ENCODE measurements at places on chromosomes 2 and 18. TPM values are rescaled to one million over a fixed set of nuclear protein-coding genes. Genes with fewer than 3 reads are reported as not detected.

- DNase-seq, result no peak
These were observed 171.8 kb downstream of the ASXL3 start for GRCh38 chr18:33749834-33750233.

GRCh38 chr2:122736279-122736678 lies 980.8 kb downstream of the TSN start:
- DNase-seq, result no peak

- DNase-seq, result peak; percentile 68
These were observed 18.3 kb downstream of the ASXL3 start for GRCh38 chr18:33596178-33596854.

DNA sequence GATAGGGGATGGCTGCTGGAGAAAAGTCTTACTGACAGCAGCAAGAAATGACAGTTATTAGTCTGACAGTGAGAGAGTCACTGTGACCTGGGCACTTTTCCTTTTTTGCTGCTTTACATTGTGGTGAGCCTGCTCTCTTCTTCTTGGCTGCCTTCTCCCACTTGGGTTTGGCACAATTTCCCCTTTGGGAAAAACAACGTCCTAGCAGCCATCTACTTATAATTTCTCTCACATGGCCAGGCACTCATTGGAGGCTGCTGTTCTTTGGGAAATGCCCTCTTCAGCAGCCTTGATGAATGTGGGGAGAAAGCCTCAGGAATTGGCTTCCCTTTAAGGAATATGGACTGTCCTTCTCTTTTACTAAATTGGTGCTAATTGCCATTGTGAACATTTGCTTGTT lies 60.4 kb upstream of the SLC1A4 start:
- DNase-seq, result no peak

DNA sequence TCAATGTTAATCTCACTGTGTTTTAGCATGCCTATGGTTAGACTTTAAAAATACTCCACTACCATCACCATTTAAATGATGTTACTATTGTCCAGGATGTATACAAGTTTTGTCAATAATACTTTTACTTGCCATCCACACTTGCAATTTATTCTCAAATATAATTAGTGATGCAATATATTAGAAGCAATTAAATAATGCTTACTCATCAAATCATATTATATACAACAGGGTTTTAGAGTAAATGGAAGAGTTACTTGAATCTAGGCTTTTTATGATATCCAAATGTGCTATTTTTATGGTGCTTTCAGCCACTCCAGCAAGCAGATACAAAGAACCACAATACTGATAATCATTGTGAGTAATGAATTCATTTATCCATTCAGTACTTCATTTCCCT lies 461.1 kb downstream of the TMEM182 start:
- no peak for DNase-seq

DNA sequence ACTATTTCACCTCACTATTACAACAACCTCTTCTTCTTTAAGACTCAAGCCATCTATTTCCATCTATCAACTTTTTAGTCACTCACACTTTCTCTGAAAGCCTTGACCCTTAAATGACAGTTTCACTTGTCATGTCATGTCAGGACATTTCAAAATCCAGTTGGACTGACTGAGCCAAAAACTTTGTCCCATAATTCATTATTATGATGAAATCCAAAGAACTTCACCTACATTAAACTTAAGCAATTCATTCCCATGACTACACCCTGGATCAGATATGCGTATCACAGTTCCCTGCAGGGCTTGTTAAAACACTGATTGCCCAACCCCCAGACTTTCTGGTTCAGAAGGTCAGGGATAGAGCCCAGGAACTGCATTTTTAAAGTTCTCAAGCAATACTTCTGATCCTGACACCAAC lies 26.5 kb downstream of the LDAH start:
- peak; percentile 12 for DNase-seq

DNA sequence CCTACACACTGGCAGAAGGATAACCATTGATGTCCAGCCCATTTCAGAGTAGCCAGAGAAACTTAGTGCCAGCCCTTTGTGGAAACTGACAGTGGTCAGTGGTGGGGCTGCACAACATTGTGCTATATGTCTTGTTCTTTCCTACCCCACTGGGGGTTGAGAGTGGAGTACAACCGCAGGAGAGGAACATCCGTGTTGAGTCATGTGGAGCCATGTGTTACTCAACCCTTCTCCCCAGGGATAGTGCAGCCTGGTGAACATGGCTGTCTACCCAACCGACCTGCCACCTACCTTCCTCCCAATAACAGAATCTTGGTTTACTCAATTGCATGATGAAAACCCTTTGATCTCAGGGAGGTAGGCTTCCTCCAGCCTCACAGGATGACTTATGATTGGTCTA lies 65.3 kb upstream of the MAPK4 start:
- no peak for DNase-seq

DNA sequence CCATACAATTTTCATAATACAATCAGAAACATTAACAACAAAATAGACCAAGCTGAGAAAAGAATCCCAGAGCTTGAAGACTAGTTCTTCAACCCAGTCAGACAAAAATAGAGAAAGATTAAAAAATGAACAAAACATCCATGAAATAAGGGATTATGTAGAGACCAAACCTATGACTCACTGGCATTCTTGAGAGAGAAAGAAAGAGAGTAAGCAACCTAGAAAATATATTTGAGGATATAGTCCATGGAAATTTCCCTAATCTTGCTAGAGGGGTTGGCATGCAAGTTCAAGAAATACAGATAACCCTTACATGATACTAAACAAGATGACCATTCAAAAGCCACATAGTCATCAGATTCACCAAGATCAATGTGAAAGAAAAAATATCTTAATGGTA lies 281.7 kb downstream of the CCDC85A start:
- DNase-seq, result no peak

DNA sequence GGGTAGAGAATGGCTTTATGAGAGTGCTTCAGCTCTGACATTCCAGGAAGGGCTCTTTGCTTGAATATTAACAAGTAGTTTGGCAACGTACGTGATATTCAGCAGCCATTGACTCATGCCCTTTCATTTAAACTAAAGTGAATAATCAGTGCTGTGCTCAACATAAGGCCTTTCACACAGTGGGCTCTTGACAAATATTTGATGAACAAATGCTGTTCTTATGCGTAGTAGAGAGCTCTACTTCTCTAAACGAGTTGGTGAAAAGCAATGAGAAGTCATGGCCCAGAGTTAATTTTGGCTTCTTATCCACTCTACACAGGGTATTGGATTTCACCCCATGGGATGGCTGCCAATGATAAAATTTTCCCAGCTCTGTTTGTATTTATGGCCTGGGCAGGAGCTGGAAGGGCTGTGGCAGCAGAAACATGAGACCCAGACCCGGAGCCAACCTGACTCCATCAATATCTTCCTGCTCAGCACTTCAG lies 338.9 kb downstream of the CCDC85A start:
- peak; percentile 2 for DNase-seq

DNA sequence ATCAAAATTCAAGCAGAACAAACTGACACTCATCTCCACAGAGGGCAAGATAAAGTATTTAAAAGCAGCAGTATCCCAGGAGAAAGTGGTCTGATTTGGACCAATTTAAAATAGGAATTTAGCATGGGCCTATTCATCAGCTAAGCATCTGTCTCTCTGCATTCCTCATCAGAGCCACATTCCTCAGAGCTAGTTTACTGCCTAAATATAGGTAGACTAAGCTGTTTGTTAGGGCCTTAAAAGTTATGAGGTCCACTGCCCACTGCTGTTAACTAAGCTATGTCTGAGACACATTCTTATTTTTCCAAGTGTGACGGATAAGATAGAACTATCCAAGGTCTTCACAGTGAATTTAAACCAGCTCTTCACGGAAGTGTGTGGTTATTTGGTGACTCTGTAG lies 17.6 kb downstream of the NEB start:
- no peak for DNase-seq

DNA sequence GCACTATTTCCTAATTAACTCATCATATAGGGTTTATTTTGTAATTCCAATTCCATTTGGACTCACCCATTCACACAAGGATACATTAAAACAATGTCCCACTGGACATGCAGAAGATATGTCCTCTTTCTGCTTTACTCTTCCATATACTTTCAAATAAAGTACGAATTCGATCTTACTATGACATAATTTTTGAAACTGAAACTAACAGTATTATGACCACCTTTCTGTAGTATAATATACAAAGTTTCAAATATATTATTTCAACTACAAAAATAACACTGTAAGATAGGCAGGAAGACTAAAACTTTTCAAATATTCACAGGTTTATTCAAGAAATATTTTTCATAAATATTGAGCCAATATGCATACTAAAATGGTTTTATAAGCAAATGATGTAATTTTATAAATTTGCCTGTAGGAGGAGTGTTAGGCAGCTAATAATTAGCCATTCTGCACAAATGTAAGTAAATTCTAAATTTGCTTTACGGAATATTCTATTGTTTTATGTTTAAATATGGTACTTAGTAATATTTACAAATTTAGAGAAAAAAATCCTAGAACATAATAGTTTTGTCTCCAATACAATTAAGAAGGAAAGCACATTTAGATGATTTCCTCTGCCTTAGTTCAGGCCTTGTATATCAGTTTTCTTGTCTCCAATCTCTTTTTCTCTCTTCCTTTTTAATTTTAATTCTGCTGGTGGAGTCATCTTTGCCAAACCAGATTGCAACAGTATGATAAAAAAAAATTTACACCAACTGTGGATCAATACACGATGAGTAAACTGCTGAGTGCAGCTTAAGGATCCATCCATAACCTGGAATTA lies 85.9 kb downstream of the CERKL start:
- peak; percentile 6 for DNase-seq

GRCh38 chr18:44149706-44150105 lies 531.0 kb upstream of the SETBP1 start:
- peak; percentile 47 for DNase-seq

DNA sequence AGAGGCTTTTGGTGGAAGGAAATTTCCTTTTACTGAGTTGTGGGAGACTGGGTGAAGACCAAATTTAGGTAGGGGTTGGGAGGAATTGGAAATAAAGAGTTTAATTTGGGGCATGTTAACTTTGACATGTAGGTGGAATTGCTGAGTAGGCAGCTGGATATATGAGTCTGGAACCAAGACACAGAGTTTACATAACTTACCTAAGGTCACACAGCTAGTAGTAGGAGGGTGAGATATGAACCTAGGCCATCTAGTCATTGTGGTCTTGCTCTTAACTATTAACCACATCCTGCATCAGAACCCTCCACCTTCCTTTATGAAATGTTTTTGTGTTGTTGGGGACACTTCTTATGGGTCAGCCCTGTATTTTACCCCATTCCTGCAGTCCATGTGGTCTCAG lies 113.1 kb downstream of the ICOS start:
- DNase-seq, result no peak

GRCh38 chr2:119013671-119014070 lies 71.7 kb downstream of the MARCO start:
- DNase-seq, result no peak

GRCh38 chr18:57311472-57311871 lies 40.9 kb upstream of the ST8SIA3 start:
- DNase-seq, result no peak

DNA sequence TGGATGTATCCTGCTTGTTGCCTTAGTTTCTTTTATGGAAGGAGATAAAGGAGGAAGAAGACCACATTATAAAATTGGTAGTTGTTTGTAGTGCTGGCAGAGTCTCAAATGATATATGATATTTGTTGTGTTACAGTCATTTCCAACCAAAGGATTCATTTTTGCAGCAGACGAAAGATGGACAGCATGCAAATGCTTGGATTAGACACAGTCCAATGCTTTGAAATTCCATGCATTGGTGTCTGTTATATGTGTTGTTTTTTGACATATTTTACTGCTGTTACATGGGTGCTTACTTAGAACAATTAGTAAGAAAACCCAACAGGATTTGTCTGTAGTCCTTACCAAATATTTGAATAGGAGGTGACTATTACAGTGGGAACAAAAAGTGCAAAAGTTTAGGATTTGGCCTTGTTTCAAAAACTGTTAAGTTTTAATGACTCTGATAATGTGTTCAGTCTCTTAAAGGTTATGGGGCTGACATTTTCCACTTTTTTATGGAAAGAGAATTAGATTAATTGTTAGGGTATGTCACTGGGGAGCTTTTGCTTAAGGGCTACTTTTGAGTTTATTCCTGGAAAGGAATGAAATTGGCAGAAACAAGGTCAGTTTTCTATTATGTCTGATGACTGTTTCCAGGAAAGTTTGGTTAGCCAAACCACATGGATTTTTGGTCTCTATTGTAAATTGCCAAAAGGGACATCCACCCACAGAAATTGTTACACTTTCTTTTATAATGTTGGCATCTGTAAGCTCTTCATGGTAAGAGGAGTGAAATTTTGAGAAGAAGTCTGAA lies 229.4 kb upstream of the MMADHC start:
- DNase-seq, result no peak

DNA sequence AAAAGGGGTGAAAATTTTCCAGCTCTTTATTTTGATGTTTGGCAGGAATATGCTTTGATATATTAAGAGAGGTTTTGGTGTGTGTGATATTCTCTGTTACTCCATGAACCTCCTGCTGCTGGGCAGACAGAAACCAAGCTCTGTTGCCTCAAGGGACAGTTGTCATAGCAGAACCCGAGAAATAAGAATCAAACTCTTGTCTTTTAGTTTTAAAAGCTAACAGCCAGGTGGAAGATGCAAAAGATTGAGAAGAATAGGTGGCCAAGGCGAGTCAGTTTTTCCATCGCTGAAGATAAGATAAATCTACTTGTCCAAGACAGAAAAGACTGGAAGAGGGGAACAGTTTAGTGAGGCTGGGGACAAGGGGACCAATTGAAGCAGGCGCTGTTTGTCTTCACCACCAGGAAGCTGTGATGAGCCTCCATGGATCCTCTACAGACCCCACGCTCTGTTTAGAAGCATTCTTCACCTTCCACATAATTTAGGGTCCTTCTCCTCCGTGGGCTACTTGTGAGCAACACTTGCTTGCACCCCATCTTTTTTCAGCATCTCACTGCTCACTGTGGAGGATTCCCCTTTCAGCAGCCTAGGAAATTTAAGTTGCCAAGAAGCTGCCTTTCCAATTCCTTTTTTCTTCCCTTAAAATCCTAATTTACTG lies 23.9 kb downstream of the PMAIP1 start:
- no peak for DNase-seq

DNA sequence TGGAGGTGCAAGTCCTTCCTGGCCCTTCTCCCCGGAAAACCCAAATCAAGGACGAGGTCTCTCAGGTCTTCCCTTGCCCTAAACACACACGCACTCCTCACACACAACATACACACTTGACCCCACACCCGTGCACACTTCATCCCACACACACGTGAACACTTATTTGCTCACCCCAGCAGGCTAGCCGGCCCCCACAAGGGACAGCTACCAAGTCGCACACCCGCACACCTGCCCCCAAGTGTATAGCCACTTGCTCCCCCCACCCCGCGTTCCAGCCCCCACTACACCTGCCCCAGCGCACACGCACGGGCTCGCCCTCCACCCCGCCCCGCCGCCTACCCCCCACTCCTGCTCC lies 359 bp downstream of the TGFBRAP1 start:
- DNase-seq, result no peak

LOXL3 gene
- 14.2 TPM for total RNA-seq

FEV gene
- total RNA-seq, result not detected

CHPF gene
- 27.2 TPM for total RNA-seq

FBXO11 gene
- 27.1 TPM for total RNA-seq

EMILIN2 gene
- total RNA-seq, result under 0.01 TPM

CAPN13 gene
- total RNA-seq, result not detected

UNC50 gene
- 40.3 TPM for total RNA-seq

ANKRD36B gene
- total RNA-seq, result 19.4 TPM

ORC2 gene
- 10.0 TPM for total RNA-seq

EIF2B4 gene
- 47.9 TPM for total RNA-seq

NEU2 gene
- not detected for total RNA-seq

ALK gene
- total RNA-seq, result not detected

CAVIN2 gene
- 11.5 TPM for total RNA-seq

RAX gene
- not detected for total RNA-seq
